Endothelial cell of umbilical vein (primary cell): ENCODE measurements at places on chromosomes 2 and 18.

DNA sequence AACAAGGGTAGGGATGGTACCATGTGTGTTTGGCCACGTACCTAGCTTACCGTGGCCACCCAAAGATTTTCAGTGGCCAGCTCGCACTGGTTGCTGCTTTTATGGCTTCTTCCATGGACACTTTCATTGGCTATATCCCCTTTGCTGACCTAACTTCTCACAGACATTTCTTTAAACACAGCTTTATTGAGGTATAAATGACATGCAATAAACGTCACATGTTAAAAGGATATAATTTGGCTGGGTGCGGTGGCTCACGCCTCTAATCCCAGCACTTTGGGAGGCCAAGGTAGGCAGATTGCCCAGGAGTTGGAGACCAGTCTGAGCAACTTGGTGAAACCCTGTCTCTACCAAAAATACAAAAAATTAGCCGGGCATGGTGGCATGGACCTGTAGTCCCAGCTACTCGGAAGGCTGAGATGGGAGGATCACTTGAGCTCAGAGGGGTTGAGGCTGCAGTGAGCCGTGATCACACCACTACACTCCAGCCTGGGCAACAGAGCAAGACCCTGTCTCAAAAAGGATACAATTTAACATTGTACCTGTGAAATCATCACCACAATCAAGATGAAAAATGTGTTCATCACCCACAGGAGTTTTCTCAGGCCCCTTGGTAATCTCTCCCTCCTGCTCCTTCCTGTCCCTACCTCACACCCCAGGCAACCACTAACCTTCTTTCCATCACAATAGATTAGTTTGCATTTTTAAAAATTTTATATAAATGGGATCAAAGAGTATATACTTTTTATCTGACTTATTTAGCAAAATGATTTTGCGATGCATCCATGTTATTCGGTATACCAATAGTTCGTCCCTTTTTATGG lies 127.8 kb upstream of the PPP1CB start:
- no peak for DNase-seq

GRCh38 chr18:27447451-27447881 lies 262.4 kb upstream of the CHST9 start:
- no peak for DNase-seq

DNA sequence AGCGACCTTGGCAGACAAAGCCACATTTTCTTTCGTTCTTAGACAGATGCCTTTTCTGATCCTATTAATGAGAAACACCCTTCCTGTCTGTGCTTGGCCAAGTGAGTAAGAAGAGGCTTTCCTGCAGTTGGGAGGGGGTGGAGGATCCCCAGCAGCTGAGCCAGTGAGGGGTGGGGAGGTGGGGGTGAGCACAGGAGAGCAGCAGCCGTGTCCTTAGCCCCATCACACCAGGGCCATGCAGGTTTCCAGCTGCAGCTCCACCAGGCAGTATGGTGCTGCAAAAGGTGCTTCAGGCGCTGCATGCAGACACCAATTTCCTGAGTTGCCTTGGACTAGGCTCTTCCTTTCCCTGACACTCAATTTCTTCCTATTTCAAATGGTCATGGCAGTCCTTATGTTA lies 123.3 kb upstream of the SIX2 start:
- no peak for DNase-seq

DNA sequence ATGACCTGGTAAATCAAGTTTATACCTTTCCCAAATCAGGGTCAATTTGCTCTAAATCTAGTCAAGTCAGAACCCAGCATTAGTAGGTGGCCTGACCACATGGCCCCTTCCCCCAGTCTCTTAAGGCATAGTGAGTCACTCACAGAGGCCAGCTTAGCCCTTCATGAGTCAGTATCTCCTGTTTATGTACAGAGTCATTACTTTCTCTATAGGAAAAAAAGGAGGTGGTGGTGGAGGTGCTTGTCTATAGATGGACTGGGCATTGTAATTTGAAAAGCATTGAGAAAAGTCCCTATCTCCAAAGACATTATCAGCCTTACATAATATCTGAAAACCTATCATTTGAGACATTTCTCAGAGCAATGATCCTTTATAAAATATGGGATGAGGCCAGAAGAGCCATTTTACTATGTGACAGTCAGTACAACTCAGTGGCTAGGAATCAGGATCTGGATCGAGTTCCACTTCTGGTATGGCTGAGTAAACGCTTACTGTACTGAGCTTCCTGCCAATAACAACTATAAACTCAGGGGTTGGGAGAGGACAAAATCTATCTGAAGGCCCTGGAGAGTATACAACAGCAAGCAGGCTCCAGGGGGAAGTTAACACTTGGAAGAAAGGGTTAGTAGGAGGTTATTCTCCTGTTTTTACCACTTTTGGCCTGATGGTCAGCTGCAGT lies 22.5 kb upstream of the SIGLEC15 start:
- DNase-seq = peak; percentile 94

GRCh38 chr2:133600266-133600928 lies 32.1 kb upstream of the NCKAP5 start:
- DNase-seq = no peak
